ENCODE measurements at places on chromosomes 1 and 21. TPM values are rescaled to one million over a fixed set of nuclear protein-coding genes. Genes with fewer than 3 reads are reported as not detected.

The KIFAP3 gene
- polyA plus RNA-seq, result 14.4 TPM

The OVAAL gene
- polyA plus RNA-seq, result not detected

The CACNA1S gene
- polyA plus RNA-seq, result not detected

The SPRR2E gene
- polyA plus RNA-seq, result not detected

The ZNF683 gene
- polyA plus RNA-seq, result not detected

The SIM2 gene
- 0.46 TPM for polyA plus RNA-seq

The LHX8 gene
- polyA plus RNA-seq, result not detected

The GPR25 gene
- polyA plus RNA-seq, result not detected

The WDR26 gene
- 58.7 TPM for polyA plus RNA-seq

The ATXN7L2 gene
- 1.5 TPM for polyA plus RNA-seq

The ARHGEF10L gene
- polyA plus RNA-seq, result 7.8 TPM
